Activated T-cell treated with anti-CD3 and anti-CD28 coated beads, Interleukin-2, amount 50 U/mL, for 72 hours (primary cell): ENCODE measurements at places on chromosomes 7 and 10. TPM values are rescaled to one million over a fixed set of nuclear protein-coding genes. Genes with fewer than 3 reads are reported as not detected.

Gene HHEX
- total RNA-seq, result 0.34 TPM

DNA sequence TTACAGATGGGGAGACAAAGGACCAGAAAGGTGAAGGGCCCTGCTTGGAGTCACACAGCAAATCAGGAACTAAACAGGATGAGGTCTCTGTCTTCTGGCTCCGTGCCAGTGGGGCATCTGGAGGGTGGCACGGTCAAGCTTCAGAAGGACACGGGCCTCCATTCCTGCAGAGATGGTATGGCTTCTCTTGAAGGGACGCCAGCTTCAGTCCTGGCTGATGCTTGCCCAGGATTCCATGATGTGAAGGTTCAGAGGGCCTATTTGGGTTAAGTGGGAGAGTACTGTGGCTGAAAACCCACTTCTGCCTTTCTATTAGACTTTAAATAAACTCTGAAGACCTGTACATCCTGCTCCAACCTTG is 6.1 kb downstream of the RAMP3 start:
- peaks cover 3% of the 10 kb centered on the region for H3K36me3 ChIP-seq
- no peak overlapping the region for H3K4me3 ChIP-seq
- H3K4me1 ChIP-seq, result no peaks in the 10 kb centered on the region
- no peak overlapping the region for H3K27ac ChIP-seq

GRCh38 chr10:132996603-132997343 is 54.4 kb upstream of the CFAP46 start:
- peaks cover 10% of the 10 kb centered on the region for H3K27me3 ChIP-seq
- no peak for DNase-seq
- H3K4me1 ChIP-seq, result no peaks in the 10 kb centered on the region
- H3K27ac ChIP-seq, result no peak overlapping the region
- no peak overlapping the region for H3K4me3 ChIP-seq

Gene CLEC2L
- not detected for total RNA-seq

Gene KAZALD1
- 0.49 TPM for total RNA-seq

Gene SEMA3A
- 0.63 TPM for total RNA-seq

Gene CPN1
- not detected for total RNA-seq

Gene ITGB8
- 0.02 TPM for total RNA-seq
